Choroid plexus epithelial cell (primary cell): ENCODE measurements at places on chromosomes 6 and 20.

DNA sequence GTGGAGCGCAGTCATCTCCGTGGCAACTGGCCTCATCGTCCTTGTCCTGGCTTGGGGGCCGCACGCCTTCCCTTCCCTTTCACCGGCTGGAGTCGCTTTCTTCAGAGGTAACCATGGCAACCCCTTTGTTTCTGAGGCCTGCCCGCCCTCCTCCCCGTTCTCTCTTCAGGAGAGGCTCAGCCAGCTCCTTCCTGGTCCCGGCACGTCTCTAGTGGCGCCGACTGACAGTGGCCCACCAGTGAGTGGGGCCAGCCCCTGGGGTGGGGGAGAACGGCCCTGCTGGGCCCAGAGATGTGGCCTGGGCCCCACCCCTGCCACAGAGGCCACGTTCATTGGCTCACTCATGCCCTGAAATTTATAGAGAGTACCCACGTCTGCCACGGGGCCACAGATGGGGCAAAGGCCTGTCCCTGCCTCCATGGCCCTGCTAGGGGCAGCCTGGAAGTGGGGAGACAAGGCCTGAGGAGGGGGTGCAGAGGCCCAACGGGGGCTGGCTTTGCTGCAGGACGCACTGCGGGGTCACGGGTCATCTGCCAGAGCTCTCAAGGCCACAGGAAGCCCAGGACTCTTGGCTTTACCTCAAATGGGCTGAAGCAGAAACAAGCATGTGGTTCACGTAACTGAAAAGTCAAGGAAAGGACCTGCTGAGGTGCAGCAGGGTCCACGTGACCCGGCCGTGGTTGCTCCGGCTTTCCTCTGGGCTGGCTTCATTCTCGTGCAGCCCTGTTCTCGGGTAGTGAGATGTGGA, 1.4 kb upstream of the OSBPL2 start:
- no peak for DNase-seq

GRCh38 chr6:26355366-26355765, 9.6 kb upstream of the BTN3A2 start:
- DNase-seq: no peak

DNA sequence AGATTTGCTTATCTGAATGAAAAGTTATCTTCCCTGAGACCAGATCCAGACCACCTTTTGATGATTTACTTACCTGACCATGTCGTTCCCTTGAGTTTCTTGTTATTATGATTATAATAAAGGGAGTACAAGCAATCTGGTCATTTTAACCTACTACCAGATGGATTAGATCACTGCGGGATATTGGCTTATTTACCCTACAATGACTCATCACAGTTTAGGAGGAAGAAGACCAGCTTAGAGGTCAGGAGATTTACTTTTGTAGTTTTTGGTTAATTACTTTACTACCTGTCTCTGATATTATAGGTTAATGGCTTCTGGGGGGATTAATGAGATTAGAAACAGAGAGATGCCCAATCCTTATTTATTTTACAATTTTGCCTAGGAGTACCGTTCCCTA, 10.7 kb downstream of the PKIB start:
- DNase-seq: peak; percentile 23

GRCh38 chr6:85470023-85470410, 20.1 kb downstream of the NT5E start:
- no peak for DNase-seq

GRCh38 chr6:18632670-18633410, 245.7 kb downstream of the RNF144B start:
- DNase-seq: peak; percentile 44

GRCh38 chr20:22905658-22906057, 129.5 kb upstream of the SSTR4 start:
- peak; percentile 63 for DNase-seq

GRCh38 chr6:140736231-140736630, 1361.8 kb upstream of the CITED2 start:
- DNase-seq: peak; percentile 68

DNA sequence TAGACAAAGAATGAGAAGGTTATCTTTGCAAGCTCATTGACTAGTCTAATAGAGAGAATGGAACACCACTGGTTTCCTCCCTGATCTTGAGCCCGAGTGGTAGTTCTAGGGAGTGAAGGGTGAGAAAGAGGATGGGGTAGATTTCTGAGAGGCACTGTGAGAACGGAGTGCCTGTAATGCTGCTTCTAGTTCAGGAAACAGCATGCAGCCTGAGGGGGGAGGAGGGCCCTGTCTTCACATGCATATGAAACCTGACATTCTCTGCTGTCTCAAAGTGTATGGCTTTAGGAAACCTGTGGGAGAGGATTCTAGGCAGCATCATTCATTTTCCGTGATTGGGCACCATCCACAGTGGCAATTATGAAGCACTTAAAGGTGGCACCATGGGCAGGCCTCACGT, 259.4 kb upstream of the MAN1A1 start:
- no peak for DNase-seq

DNA sequence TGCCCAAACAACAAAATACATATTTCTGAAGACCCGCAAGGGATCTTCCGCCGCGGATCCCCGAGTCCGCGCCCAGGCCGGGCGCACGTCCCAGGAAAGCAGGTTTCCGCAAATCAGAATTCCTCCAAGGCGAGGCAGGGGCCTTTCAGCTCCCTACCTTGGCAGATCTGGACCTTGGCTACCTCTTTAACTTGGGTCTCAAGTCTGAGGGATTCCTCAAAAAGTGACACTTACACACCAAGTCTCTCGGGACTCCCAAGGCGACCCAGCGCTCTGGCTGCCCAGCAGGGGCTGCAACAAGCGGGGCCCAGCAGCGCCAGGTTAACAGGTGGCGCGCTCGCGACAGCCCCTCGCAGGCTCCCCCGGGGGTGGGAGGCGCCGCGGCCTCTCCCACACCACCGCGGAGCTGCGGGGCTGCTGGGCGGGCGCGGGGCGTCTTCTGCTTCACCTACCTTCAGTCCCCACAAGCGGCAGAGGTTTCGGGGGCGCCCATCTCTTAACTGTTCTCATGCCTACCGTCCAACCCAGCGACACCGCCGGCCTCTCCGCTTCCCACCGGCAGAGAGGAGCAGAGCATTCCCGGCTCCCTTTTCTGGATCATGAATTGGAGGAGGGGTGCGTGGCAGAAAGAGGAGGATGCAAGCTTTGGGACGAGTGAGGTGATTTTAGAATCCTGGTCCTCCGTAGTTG, 414 bp downstream of the SIM1 start:
- DNase-seq: no peak
